ENCODE measurements at places on chromosomes 4 and X.
A peak's percentile ranks its signal among the peaks of the same experiment; 100 is the strongest.

DNA sequence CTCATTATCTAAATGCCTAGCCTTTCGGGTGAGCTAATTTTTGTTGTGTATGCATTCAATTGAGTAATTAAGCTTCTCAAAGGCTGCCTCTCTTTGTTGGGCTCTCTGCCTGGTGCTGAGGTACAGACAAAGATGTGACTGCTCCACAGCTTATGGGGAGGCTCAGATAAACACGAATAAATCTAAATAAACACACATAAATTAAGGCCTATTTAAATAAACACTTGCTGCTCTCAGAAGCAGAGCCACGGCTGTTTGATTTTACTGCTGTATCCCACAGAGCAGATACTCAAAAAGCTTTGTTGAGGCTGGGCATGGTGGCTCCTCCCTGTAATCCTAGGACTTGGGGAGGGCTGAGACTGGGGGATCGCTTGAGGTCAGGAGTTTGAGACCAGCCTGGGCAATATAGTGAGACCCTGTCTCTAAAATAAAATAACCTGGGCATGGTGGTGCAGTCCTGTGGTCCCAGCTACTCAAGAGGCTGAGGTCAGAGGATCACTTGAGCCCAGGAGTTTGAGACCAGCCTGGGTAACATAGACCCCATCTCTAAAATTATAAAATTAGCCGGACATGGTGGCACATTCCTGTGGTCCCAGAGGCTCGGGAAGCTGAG lies 8.4 kb upstream of the CD99 start:
- DNase-seq, result no peak

DNA sequence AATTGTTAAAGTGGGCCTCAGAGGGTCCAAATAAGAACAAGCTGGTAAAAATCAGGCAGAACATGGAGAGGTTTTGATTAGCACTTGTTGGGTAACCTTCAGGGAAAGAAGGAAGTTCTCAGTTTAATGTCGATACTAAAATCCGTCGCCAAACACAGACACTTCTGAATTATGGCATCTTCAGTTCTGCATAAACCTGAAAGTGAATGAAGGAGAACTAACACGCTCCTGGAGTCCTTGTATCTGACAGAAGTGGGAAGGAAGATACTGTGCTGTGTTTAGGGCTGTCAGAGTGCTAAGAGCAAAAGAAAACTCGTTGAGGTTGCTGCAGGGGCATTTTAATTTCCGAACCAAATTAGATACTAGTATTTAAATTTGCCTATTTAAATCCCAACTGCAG lies 106.2 kb downstream of the TMA16 start:
- no peak for DNase-seq

DNA sequence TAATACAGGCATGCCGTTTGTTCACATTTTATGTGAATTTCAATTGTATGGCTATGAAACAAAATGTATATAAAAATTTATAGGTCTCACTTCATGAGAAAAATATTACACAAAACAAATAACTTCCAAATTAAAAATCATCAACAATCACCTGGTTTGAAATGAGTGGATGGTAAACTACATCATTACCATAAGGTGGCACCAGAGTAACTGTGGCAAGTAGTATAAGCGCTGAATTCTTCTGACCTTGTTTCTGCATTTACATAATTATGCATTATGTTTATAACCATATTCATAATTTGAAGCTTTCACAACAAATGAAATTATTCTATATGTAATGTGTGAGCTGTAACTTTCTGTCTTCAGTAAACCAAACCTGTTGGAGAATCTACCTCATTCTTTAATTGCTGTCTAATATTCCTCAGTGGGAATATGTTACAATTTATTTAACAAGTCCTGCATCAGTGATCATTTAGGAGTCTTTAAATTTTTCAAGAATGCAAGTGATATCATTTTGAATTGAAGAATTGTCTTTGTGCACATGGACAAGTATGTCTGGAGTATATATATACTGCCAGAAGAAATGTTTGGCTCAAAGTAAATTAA lies 55.2 kb downstream of the MMRN1 start:
- DNase-seq, result no peak

GRCh38 chr4:29900336-29900735 lies 819.8 kb upstream of the PCDH7 start:
- no peak for DNase-seq

DNA sequence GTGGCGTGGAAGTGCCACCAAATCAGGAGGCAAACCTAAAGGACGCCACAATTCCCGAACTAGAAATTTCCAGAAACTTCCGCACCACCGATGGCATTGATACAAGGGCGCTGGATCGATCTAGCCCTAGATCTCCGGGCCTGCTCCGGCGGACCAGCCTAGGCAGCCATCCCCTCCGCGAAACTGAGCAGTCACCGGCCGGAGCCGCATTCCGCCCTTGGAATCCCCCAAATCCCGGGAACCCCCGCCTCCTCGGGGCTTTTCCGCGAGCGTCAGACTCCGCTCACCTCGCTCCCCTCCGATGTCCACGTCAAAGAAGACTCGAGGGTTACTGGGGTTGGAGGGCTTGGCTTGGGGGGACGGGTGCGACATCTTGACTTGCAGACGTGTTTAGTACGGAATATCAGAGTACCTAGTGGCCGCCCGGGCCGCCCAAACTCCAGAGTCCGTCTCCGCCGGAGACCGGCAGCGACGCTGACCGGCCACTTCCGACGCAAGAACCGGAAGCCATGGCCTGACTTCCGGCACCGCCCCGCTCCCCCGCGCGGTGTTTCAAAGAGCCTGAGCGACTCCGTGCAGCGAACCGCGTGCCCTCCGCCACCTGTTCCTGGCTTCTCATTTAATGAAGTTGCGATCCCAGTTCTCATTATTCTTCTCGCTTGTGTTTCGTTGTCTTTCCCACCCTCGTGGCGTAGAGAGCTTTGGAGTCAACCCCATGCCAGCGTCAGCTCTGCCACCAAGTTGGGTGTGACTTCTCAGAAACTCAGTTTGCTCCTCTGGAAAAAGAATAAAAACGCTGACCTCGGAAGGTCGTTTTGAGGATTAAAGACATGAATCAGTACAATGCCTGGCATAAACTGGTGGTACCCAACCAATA lies at the start of gene PPID:
Gene PPID (minus strand): TSS at position 480 of the 877 bp plus-strand sequence. CDS start 108 bp downstream, at position 372.
- DNase-seq, result peak; percentile 83

DNA sequence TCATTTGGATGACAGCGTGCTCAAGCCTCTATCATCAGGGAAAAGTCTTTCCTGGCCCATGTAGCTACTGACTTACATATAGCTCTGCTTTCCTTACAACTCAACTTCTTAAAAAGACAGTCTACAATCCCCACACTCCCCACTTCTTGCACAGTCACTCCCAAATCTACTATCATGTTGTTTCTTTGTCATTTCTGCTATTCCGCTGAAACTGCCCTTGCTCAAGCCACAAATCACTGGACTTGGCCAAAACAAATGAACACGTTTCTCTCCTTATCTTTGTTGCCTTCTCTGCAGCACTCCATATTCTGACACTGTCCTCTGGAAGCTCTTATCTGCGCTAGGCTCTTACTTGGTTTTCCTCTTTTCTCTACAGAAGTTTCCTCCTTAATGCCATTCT lies 28.2 kb downstream of the GPRIN3 start:
- DNase-seq, result no peak

DNA sequence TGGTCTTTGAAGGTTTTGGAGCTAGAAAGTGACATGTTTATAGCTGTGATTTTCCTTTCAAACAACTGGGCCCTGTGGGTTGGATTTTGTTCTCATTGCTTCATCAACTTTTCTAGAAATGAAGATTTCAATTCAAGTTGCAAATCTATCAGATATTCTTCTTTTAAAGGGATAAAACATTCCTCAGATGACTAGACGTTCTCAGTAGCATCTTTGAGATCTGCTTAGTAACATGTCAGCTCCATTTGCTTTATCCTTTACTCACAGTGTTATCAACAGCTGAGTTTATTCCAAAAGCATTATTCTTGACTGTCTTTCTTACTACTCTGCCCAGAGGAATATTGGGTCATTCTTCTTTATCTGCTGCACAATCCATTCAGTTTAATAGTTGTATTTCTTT lies 108.2 kb upstream of the GIMD1 start:
- no peak for DNase-seq

DNA sequence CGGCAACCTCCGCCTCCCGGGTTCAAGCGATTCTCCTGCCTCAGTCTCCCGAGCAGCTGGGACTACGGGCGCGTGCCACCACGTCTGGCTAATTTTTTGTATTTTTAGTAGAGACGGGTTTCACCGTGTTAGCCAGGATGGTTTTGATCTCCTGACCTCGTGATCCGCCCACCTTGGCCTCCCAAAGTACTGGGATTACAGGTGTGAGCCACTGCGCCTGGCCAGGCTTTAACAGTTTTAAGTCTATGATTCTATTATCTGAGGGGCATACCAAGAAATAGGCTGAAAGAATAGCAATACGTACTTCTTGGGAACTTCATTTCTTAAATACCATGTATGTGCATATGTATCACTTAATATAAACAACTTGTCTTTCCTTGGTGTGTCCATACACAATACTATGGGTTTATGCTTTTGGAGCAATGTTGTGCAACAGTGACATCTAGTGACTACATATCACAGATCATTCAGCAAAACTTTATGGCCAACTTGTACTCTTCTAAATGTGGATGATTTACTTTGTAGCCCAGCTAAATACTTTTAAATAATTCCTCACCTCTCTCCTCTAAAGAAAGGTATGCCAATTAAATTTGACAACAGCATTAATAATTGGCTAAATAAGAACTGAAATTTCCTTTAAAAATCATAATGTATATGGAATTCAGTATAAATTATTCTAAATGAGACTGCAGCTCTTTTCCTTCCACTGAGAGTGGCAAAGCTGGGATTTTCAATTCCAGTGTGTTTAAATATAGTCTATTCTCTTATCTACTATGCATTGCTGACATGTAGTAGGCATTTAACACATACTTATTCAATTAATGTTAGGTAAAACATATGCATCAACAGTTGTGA lies 10.4 kb downstream of the SLC9B1 start:
- no peak for DNase-seq

GRCh38 chrX:103254171-103254824 lies 657 bp downstream of the TCEAL8 start:
- DNase-seq, result peak; percentile 27

DNA sequence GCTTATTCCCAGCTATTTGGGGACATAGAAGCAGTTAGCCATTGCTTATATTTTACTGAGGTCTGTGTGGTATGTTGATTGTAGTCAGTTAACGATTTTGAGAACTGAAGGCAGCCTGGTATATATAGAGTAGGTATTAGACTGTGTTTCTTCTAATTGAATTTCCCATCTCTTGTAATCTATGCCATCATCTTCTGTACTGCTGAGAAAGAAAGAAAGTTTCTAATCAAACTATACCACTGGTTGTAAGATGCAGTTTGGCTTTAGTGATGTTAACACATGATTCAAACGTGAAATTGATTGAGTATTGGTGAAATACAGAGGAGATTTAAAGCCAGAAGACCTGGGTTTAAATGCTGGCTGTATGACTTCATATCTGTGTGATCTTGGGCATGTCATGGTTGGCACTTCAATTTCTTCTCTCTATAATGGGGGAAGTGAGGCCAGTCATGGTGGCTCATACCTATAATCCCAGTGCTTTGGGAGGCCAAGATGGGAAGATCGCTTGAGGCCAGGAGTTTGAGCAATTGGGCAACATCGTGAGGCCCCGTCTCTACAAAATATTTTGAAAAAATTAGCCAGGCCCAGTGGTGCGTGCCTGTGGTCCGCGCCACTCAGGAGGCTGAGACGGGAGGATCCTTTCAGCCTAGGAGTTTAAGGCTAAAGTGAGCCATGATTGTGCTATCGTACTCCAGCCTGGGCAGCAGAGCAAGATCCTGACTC lies 11.6 kb downstream of the HTT start:
- DNase-seq, result no peak

- DNase-seq, result no peak
Observed at GRCh38 chr4:2393353-2394270, 24.8 kb downstream of the ZFYVE28 start.

DNA sequence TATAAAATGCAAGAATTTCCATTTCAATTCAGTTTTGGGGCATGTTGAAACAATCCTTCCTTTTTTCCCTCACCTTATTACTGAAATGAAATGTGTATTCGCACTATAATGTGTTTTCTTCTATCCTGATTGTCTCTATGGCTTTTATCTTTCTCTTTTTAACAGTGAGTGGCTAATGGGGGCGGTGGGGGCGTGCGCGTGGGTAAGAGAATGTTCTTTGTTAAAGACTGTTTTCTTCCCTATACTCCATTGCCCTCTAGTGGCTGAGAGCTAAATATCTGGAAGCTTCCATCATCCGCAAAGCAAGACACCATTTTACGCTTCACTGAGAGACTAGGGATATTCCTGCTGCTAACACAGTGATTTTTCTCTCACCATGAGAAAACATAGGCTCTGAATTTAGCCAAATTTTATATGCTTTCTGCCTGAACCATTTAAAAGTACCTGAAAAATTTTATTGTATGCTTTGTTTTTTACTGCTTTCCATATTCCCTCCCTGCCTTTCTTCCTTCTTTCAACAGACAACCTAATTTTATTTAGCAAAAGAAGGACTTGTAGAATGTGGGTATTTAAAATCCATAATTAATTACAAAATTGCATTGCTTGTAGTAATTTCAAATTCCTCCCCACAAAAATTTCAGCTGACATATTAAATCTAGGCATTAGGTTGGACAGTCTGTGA lies 194.0 kb downstream of the GASK1B start:
- DNase-seq, result no peak

DNA sequence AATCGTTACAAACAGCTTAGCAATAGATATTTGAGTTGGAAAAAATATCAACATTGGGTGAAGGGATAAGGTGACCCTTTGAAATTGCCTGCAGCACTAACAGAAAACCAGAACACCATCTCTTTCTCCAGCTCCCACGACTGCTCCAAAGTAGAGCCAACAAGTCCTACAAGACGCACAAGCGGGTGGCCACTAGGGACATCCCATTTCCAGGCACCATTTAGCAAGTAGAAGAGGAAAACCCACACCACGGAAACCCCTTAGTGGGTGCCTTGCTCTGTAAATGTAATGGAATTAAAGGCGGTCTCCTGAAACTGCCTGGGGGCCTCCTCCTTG lies 1.9 kb downstream of the ARHGAP6 start:
- DNase-seq, result no peak

DNA sequence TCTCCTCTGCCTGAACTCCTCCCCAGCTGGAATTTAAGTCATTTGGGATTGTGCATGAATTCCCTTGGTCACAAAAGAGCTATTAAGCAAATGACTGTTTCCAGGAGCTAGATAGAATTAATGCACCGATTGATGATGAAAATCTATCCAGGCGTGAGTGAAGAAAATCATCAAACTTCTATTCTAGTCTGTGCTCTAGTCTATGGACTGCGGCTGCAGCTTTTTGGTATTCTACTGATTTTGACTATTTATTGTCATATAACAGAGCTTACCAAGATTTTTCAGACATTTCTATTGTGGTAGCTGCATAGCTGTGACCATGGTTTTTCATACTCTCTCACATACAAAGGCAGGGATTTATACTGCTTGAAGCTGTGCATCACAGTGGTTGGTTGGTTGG lies 403.8 kb downstream of the FSTL5 start:
- DNase-seq, result no peak

GRCh38 chr4:135197641-135198040 lies 996.1 kb upstream of the PABPC4L start:
- no peak for DNase-seq

- no peak for DNase-seq
Observed at GRCh38 chr4:185011408-185011807, 6.9 kb upstream of the HELT start.

GRCh38 chr4:10047967-10048366 lies 26.7 kb upstream of the SLC2A9 start:
- no peak for DNase-seq

Measured in activated T-cell treated with anti-CD3 and anti-CD28 coated beads for 48 hours (primary cell).